ENCODE measurements at places on chromosomes 2 and 18.

DNA sequence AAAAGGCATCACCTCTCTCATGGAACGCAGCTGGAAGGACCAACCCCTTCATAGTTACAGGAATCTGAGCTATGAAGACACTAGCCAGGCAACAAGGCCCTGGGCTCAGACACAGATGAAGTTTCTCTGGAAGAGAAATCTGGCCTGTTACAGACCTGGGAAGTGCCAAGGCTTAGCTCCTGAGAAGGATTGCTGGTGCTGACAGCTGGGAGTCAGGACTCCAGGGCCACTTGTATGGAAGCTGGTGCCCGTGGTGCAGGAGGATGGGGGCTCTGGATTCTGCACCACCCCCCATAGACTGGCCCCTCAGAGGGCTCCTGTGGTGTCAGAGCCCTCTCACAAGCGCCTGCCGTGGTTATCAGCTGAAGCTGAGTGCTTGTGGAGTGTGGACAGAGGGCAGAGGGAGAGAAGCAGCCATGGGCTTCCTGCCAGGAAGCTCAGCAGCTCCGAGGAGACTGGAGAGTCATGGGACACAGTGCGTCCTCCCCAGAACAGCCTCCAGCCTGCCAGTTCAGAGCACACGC, 87.3 kb upstream of the LCLAT1 start:
- DNase-seq, result no peak

- DNase-seq, result peak; percentile 84
Observed at GRCh38 chr2:167862782-167863181, 384.6 kb downstream of the STK39 start.

DNA sequence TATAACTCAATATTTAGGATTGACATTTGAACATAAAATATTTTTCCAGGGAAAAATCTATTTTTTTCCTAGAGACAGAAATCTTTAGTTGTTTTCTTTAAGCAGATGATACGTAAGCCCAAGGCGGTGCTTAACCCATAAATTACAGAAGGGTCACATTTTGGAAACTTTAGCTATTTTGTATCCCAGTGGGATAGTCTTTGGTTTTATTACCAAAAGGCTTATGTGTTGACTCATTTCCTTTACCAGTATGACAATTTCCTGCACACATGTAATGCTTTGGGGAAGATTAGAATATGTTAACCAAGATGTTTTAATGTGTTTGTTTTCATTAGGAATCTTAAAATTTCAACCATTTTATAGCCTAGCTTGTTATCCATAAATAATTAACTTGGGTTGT, 24.8 kb downstream of the DYNC1I2 start:
- no peak for DNase-seq

- DNase-seq, result no peak
Observed at GRCh38 chr18:74486119-74486849, 9.9 kb upstream of the CNDP2 start.

DNA sequence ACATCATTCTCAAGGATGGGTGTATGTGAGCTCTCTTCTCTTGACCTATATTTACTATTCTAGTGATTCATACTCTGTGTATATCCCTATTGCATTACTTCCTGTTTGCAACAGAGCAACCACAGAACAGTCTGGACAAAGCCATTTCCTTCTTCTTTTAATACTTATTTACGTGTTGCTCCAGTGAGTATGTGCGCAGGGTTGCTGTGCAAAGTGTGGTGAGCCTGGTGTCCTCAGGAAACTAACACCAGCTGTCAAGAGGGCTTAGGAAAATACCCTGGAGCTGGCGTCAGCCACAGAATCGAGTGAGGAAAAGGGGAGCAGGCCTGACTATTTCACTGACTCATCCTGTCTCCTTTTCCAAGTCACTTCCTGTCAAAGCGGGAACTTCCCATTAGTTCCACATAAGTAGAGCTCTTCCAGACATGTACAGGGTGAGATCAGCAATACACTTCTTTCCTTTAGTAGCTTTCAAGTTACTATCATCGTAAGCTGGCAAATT, 214.1 kb upstream of the COPS8 start:
- DNase-seq, result peak; percentile 86

DNA sequence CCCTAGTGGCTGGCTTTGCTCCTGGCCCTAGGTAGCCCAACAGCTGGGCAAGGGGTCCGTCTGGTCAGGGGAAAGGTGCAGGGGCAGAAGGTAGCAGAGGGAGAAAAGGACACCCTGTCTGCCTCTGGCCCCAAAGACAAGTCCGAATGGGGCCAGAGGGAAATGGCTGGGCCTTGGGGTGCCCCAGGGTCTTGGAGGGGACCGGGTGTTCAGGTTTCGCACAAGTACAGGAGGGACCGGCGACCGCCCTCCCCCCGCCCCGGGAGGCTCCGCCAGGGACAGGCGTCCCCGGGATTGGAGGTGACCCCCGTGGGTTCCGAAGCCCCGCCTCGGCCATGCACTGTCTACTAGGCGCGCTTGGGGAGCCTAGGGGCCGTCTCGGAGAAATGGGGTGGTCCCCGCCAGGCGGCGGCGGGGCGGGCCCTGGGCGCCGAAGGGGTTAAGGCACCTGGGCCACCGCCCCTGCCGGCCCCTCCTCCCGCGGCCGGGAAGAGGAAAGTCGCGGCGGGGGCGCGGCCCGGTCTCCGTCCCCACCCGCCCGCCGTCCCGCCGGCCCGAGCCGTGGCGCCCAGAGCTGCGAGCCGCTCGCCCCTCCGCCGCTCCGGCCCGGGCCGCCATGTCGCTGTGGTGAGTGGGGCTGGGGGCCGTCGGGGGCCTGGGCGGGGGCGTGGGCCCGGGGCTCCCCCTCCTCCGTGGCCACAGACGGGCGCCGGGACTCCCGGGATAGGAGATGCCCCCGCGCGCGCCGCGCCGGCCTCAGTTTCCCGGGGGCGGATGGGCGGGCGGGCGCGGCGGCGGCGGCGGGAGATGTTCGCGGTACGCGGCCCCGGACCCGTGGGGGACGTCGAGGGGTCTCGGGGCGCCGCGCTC, at the start of gene B3GNT7:
Gene B3GNT7 (plus strand): TSS at position 523 of the 870 bp plus-strand sequence. CDS start 94 bp downstream, at position 617.
- DNase-seq, result no peak

- no peak for DNase-seq
Observed at GRCh38 chr2:96120991-96121390, 4.6 kb upstream of the ADRA2B start.

DNA sequence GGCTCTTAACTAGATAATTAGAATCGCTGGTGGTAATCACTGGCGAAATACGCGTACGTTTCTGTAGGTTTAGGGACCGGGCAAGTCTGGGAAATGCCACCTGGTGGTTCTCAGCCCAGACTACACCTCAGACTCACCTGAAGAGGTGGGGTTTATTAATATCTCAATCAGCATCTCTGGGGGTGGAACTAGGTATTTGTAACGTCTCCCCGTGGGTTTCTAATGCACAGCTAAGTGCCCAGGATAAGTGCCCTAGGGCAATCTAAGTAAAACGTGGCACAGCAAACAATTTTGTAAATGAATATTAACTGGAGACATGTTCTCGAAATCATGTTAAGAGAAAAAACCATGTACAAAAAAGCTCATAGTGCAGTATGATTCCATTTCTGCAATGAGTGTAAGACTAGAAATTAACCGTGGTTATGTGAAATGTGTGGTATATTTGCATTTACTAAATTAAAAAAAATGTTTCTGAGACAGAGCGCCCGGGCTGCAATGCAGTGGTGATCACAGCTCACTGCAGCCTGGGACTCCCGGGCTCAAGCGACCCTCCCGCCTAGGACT, 760 bp upstream of the CNOT11 start:
- no peak for DNase-seq

DNA sequence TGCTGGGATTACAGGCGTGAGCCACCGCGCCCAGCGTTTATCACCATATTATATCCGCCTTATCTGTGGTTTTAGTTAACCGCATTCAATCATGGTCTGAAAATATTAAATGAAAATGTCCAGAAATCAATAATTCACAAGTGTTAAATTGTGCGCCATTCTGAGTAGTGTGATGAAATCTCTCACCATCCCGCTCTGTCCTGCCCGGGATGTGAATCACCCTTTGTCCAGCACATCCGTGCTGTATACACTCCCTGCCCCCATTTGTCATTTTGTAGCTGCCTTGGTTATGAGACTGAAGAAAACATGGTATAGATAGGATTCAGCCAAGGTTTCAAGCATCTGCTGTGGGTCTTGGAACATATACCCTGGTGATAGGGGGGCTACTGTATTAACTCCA, 70.7 kb downstream of the TIMM21 start:
- no peak for DNase-seq

GRCh38 chr2:116211719-116212118, 1602.8 kb upstream of the DDX18 start:
- DNase-seq, result no peak

DNA sequence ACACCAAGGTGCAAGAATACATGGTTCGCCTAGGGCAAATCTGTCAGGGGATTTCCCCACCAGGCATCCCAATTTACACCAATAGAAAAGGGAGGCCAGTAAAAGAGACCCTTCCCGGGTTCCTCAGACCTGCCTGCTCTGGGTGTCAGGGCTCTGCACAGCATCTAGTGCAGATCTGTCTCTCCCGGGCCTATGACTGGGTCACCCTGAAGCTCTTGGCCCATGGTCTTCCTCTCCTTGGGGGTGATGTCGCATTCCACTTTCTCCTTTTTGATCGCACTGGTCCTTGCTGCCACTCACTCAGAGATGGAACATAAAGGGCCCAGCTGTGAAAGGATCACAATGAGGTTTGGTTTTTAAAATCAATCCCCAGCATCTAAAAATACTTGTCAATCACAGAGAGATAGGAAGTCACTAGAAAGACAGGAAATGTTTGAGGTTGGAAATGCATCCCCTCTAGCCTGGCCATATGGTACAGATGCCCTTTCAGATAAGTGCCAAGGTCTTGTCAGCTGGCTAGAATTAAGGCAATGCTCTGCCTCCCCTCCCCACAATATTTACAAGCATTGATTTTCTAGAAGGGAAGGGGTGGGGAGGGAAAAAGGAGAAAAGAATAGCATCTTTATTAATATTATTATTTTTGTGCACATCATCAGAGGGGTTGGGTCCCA, 34.9 kb upstream of the AFTPH start:
- no peak for DNase-seq

- no peak for DNase-seq
Observed at GRCh38 chr18:70956554-70956953, 667.7 kb downstream of the SOCS6 start.

DNA sequence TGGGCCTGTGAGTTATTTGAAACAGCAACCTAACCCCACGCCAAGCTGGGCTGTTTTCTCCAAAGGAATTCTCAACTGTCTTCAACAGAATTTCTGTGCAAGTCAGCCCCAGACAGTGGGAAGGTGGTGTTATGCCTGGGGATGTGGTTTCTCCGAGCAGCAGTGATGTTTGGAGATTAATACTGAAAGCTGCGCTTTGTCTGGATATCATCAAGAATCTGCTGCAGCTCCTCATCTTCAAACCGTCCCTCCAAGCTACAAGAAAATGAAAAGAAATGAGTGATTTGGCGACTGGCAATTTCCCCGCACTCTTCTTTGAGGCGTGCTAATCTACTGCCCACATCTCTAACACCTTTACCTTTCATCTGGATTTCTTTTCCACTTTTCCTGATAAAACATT, 10.0 kb downstream of the POLR2D start:
- no peak for DNase-seq

DNA sequence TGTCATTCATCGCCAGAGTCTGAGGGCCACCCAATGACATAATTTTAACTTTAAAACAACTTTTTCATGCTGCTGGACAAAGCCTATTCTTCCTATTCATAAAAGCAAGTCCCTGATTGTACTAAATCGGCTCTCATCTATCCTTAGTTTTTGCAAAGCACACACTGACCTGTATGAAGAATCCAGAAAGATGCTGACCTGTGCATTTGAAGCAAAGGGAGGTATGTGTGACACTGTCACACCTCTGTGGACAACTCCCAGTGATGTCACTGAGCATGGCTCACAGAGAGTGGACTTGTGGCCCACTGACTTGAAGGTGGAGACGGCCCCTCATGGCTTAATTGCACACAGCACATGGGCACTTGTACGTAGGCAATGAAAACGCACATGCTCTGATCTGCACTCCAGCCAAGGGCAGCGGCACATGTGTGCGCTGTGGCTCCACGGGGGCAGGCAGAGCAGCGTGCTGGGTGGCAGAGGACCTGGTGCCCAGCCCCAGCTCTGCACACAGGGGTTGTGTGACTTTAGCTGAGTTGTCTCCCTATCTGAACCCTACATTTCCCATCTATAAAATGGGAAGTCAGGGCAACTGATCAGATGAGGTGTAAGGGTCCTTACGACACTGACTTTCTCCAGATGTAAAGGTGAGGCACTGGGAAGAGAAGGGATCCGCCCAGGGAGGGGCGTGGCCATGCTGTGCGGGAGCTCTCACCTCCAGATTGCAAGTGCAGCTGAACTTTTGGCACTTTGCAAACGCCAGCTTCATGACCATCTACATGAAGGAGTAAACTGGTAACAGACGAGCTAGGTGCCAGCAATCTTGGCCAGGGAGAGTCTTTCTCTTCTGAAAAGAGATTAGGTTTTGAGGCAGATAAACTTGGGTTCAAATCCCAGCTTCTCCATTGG, 14.3 kb upstream of the ODC1 start:
- no peak for DNase-seq

GRCh38 chr2:65985986-65986385, 448.9 kb upstream of the MEIS1 start:
- no peak for DNase-seq

DNA sequence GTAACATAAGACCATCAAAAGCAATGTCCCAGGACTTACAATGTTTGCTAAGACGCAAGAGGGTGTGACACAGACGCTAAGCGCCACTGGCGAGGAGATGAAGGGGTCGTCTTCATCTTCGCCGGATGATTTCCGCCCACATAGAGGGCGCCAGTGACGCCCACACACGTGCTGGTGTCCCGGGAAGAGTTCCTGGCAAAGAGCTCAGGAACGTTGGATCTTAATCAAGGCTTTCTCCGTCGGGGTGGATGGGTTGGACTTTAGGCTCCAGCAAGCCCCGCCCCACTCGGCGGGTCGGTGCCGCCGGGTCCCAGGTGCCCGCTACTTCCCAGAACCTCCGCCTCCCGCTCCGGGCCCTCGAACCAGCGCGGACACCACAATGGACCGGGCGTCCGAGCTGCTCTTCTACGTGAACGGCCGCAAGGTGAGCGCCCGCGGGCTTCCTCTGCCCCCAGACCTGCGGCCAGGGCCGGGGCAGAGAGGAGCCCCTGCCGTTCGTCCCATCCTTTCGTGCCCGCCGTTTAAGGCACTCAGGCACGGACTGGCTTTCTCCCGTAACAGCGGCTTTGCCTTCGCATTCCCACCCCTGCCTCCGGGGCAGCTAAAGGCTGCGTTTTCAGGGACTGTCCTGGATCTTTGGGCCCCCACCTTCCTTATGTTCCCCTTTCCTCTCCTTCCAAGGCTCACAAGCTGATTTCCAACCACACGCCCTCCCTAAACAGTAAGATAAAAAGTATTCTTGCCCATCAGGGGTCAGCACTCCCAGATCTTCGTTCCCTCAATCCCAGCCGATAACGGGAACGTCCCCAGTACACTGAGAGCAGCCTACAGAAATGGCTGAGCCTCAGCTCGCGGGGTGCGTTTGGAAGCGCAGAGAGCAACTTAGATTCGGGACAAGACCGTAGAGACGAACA, at the start of gene AOX1:
Gene AOX1 (plus strand): TSS at position 285 of the 914 bp plus-strand sequence. CDS start 95 bp downstream, at position 380.
- DNase-seq, result no peak

- no peak for DNase-seq
Observed at GRCh38 chr2:32166115-32166574, 481 bp downstream of the SLC30A6 start.
